ENCODE measurements at places on chromosomes 5 and 9. TPM values are rescaled to one million over a fixed set of nuclear protein-coding genes. Genes with fewer than 3 reads are reported as not detected.

Gene SOX30
- total RNA-seq: 0.16 TPM

Gene LVRN
- 1.4 TPM for total RNA-seq

Gene ZDHHC11B
- 18.9 TPM for total RNA-seq

Gene GPX3
- total RNA-seq: 252 TPM

Gene SLC25A48
- total RNA-seq: 1.8 TPM

Gene BHMT2
- total RNA-seq: 1.9 TPM

Gene ZNF483
- 2.8 TPM for total RNA-seq

Gene KIF12
- 10.6 TPM for total RNA-seq

Gene TAF11L2
- total RNA-seq: not detected

Gene F12
- 6.2 TPM for total RNA-seq

Gene PCDHB12
- 0.79 TPM for total RNA-seq

Measured in transverse colon (tissue), 4 donors.